Fibroblast of skin of left quadriceps (primary cell): ENCODE measurements at places on chromosomes 1 and 21.

DNA sequence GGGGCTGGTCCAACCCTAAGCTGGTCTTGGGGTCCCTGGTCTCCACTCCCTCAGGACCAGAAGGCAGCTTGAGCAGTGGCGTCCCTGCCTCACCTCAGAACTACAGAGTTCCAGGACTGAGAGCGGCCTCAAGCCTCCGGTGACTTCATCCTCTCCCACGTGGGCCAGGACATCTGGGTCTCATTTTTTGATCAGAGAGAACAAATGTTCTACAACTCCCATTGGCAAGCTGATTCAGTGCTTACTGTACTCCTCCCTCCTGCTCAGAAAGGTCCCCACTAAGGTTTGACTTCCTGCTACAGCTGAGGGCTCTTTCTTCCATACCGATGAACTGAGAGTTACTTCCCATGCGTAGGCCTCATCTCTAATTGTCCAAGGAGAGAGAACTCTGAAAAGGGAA, 78.5 kb downstream of the PLXNA2 start:
- DNase-seq, result peak; percentile 79

- DNase-seq, result no peak
Observed at GRCh38 chr21:32103361-32103760, 175.5 kb downstream of the MIS18A start.

GRCh38 chr1:43495204-43495603, 35.5 kb upstream of the PTPRF start:
- DNase-seq, result no peak

- no peak for DNase-seq
Observed at GRCh38 chr1:232211149-232211548, 418.8 kb downstream of the SIPA1L2 start.

DNA sequence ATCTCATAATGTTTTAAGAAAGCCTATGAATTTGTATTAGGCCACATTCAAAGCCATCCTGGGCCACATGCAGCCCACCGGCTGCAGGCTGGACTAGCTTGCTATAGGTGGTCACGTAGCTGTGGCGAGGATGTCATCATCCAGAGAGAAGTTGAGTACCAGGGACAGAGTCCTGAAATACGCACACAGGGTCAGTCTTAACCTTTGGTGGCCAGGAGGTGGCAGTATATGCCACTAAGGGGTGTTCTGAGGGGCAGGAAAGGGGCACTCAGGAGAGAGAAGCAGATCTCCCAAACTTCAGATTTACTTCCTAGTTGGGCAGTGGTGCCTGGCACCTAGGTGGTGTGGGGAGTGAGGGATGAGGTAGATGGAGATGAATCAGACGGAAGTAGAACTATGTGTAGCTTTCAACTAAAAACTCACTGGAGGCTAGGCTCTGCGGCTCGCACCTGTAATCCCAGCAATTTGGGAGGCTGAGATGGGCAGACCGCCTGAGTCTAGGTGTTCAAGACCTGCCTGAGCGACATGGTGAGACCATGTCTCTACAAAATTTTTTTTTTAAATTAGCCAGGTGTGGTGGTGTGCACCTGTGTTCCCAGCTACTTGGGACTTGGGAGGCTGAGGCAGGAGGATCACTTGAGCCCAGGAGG, 16.3 kb upstream of the CDK18 start:
- no peak for DNase-seq

- DNase-seq, result no peak
Observed at GRCh38 chr21:18155508-18156193, 89.0 kb upstream of the CHODL start.

- no peak for DNase-seq
Observed at GRCh38 chr1:231062500-231063270, 22.6 kb upstream of the FAM89A start.

GRCh38 chr1:67809887-67810286, 23.4 kb downstream of the GNG12 start:
- no peak for DNase-seq

- DNase-seq, result no peak
Observed at GRCh38 chr1:241518476-241519307, 863 bp downstream of the FH start.

DNA sequence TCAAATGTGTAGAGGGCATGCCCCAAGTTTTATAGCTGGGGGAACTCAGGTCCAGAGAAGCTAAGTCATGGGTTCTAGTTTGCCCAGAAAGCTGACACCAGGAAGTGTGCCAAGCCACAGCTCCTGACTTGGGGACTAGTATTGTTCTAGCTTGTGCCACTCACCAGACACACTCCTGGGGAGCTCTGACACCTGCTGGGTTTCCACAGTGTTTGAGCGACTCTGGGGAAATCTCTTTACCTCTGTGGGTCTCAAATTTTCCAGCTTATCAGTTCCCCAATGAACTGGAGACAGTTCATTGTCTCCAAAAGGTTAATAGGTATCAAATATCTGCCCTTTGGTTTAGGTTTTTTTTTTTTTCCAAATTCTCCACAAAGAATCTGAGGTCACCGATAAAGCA, 4.2 kb downstream of the KISS1 start:
- DNase-seq, result no peak

DNA sequence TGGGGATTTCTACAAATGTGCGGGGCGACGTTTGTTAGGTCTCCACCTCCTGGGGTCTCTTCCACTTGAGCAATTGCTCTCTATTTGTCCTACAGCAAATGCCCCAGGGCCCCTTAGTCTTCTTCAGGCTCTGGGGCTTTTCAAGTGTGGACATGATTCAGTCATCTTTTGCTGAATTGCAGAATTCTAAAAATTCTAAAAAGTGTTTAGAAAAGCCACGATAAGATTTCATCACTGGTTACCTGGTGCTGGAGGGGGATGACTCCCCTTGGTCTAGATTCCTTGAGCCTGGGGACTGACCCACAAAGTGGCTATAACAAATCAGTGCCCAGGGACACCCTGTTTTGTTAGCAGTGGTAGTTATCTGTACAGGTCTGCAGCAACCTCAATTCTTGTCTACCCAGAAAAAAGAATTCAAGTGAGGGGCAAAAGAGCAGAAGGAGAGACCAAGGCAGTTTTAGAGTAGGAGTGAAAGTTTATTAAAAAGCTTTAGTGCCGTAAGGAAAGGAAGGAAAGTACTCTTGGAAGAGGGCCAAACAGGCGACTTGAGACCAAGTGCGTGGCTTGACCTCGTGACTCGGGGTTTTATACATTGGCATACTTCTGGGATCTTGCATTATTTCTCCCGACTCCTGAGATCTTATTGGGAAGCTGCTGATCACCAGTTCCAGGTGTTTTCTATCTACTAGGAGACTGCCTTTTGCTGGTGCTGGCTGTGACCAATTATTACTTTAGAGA, 25.2 kb downstream of the PROK1 start:
- DNase-seq, result no peak

- no peak for DNase-seq
Observed at GRCh38 chr1:163650624-163651023, 328.9 kb downstream of the NUF2 start.

DNA sequence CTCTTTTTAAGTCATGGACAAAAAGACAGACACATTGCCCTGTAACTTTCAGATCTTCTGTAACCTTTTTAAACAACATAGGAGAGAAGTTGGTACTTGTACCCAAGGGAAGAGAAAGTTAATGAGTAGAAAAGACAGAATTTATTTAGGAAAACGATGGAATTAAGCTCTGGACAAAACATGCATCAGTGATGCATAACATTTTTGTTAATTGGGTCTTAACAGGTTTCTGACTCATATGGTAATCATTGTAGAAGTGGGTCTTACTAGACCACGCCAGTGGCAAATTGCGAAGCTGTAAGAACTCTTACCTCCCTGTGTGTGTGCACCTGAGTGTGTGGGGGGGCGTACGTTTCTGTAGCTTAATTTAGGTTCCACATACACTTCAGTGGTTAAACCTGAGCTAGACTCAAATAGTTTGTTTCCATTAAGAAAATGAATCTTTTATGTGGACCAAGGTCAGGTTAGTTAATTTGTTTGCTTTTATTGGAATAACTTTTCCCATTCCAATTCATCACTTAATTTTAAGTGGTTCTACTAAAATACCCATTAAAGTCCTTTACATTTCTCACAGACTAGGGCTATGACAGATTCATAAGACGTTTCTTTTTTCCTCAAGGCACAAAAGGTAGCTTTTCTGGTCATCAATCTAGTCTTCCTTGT, 48.1 kb downstream of the NFIA start:
- no peak for DNase-seq

- DNase-seq, result peak; percentile 64
Observed at GRCh38 chr1:62398377-62398776, 38.5 kb upstream of the USP1 start.

- DNase-seq, result no peak
Observed at GRCh38 chr1:44786841-44787426, 1.0 kb downstream of the BEST4 start.

GRCh38 chr1:41917835-41918449, 780 bp downstream of the HIVEP3 start:
- DNase-seq, result no peak

DNA sequence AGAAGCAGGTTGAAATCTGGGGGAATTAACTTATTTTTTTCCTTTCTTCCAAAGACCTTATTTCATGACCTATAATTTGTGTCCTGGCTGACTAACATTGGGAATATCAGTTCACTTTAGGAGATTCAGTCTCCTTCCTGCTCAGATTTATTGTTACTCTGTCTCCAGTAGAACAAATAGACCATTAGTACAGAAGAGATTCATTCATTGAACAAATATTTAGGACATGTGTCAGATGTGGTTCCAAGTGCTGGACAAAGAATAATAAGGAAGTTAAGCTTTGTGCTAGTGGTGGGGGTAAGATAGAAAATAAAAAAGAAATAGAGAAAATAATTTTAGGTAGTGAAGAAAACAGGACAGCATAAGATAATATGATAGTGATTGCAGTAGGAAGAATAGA, 20.3 kb downstream of the ZMYM4 start:
- no peak for DNase-seq

GRCh38 chr1:54397090-54397591, 9.1 kb downstream of the SSBP3 start:
- DNase-seq, result no peak

GRCh38 chr1:110091381-110091780, 20.9 kb upstream of the UBL4B start:
- no peak for DNase-seq

GRCh38 chr1:54002544-54003248, 15.3 kb downstream of the LDLRAD1 start:
- no peak for DNase-seq

DNA sequence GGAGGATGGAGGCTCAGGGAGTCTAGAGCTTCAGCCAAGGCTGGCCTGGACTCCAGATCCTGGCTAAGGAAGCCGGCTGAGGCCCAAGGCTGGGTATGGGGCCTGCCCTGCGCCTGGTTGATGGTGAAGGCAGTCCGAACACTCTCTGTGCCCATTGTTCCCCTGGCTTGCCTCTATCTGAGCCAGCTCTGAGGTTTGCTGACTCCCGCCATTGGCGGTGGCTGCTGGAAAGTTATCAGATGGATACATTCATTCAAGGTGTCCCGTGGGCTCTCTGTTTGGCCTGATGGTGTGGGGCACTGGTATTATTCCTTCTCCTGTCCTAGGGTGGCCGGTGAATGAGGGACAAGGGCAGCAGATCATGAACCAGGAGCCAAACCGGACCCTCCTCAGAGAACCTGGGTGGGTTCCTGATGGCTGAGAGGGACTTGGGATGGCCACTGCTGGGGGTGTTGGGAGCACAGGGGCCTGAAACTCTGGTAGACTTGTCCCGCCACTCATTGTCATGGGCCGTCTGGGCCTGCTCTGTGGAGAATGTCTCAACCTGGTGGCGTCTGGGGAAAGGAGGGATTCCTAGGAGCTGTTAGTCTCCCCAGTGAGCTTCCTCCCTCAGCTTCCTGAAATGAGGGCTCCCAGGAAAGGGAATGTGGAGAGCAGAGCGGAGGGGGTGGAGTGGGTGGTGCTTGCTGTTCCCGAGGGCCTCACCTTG, 22.2 kb downstream of the SLC26A9 start:
- DNase-seq, result no peak

DNA sequence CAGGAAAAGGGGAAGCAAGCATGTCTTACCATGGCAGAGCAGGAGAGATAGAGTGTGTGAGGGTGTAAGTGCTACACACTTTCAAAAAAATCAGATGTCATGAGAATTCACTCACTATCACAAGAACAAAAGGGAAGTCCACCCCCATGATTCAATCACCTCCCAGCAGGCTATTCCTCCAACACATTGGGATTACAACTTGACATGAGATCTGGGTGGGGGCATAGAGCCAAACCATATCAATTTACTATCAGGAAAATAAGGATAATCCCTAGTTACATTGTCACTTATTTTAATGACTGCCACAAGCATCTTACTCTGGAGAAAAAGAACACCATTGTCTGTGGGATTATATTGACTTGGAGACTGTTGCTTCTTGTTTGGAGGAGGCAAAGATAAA, 66.1 kb upstream of the VANGL1 start:
- DNase-seq, result no peak

- no peak for DNase-seq
Observed at GRCh38 chr1:183126000-183126366, 60.1 kb upstream of the LAMC2 start.

DNA sequence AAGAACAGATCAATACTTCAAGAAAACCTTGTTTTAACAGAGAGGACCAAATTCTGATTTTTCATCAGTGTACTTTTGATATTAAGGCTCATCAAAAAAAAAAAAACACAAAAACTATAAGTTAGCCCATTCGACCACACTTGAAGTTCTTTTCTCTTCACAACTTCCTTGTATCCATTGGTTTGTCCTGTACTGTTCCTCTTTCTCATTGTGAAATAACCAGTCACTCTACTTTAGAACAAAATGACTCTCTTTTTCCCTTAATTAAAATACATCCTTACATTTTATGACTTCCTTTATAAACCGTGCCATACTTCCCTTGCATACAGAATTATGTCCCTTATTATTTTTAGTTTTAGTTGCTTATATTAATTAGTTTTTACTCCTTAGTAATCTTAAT, 8.4 kb downstream of the QSOX1 start:
- no peak for DNase-seq

GRCh38 chr1:183697814-183698590, 44.9 kb upstream of the APOBEC4 start:
- no peak for DNase-seq

DNA sequence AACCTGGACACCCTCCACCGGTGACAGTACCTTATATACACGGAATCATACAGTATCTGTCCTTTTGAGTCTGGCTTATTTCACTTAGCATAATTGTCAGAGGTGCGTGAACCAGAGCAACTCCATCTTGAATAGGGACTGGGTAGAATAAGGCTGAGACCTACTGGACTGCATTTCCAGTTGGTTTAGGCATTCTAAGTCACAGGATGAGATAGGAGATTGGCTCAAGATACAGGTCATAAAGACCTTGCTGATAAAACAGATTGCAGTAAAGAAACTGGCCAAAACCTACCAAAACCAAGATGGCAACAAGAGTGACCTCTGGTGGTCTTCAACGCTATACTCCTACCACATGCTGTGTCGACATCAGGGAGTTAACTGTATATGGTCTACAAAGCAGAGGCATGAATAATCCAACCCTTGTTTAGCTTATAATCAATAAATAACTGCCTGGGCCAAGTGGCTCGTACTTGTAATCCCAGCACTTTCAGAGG, 1.4 kb upstream of the FDPS start:
- DNase-seq, result peak; percentile 24

GRCh38 chr1:162956922-162957321, 95.9 kb upstream of the CCDC190 start:
- DNase-seq, result no peak

- DNase-seq, result no peak
Observed at GRCh38 chr1:106680776-106681344, 375.6 kb upstream of the PRMT6 start.
